ENCODE measurements at places on chromosomes 11 and 22.

- DNase-seq = no peak
Measured at GRCh38 chr11:2725368-2726300, 25.8 kb upstream of the KCNQ1OT1 start.

DNA sequence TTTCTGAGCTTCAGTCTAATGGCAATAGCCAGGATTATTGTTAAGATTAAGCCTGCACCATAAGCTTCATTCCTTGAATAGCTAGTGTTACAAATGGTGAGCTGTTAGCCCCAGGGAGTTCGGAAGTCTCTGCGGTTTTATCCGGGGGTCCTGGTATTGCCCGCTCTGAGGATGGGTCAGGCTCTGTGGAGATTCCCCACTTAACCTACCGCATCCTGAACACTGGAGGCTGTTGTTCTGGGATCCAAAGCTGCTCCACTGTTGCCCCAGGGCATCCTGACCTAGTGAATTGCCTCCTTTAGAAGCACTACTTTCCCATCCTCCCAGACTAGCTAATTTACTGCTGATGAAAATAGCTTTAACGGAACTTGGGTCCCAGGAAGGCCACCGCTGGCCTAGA, 14.5 kb upstream of the PEX26 start:
- no peak for DNase-seq

- no peak for DNase-seq
Measured at GRCh38 chr11:70772950-70773349, 374.6 kb downstream of the CTTN start.

- DNase-seq = no peak
Measured at GRCh38 chr11:47394050-47394321, 14.4 kb upstream of the SLC39A13 start.

DNA sequence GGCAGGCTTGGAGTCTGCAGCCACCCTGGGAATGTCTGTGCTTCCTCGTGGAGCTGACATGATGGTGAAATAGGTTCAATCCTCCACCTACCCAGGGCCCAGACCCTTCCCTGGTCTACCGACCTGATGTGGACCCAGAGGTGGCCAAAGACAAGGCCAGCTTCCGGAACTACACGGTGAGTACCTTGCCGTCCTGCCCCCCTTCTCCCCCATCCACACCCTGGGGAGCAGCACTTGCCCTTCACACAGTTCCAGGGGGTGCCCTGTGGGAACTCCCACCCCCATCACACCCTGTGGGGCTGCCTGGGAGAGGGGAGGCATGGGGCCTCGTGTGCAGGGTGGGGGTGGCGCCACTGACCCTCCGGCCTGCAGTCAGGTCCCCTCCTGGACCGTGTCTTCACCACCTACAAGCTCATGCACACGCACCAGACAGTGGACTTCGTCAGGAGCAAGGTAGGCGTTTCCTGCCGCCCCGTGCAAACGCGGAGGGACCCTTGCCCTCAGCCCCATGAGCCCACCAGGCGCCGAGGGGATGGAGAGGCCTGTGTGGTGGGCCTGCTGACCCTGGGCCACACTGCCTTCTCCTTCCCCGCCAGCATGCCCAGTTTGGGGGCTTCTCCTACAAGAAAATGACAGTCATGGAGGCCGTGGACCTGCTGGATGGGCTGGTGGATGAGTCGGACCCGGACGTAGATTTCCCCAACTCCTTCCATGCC, 789 bp downstream of the MIOX start:
- DNase-seq = no peak

Measured in neuronal stem cell (in vitro differentiated cells).